Liver (tissue), 10 donors: ENCODE measurements at places on chromosomes 12 and 14. TPM values are rescaled to one million over a fixed set of nuclear protein-coding genes. Genes with fewer than 3 reads are reported as not detected.
A peak's percentile ranks its signal among the peaks of the same experiment; 100 is the strongest.

GRCh38 chr14:23217032-23218020 is 20.4 kb upstream of the RNF212B start:
- no peaks in the 10 kb centered on the region for H3K27me3 ChIP-seq
- DNase-seq = no peak
- no peak overlapping the region for H3K27ac ChIP-seq
- H3K4me1 ChIP-seq = no peaks in the 10 kb centered on the region
- no peak overlapping the region for H3K4me3 ChIP-seq

DNA sequence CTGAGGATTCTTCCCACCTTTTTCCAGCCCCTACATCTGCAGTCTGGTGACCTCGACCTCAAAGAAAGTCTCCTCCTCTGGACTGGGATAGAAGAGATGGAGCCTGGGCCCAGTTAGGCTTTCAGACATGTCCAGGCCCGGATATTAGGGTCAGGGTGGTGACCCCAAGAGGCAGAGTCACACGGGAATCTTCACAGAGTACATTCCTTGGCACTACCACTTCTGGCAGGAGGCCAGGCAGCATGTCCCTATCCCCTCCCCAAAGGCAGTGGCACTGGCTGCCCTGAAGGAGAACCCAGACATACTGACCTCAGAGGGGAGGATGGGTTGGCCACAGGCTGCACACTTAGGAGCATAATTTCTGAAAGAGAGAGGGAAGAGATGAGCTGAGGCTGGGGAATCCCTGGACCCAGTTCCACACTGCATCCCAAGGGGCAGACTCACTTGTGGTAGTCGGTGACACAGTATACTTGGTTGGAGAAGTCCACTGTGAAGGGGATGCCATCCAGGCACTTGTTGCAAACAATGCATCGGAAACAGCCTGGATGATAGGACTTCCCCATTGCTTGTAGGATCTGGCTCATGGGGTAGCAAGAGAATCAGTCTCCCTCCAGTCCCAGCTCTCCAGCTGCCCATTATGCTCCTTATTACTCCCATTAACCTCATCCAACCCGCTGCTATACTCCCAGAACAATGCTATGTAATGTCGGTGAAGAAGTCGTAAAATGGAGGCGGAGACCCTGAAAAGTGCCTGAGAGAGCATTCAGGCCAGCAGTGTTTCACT is 7.6 kb downstream of the AJUBA start:
- H3K4me3 ChIP-seq = no peak overlapping the region
- no peak overlapping the region for H3K27ac ChIP-seq
- H3K36me3 ChIP-seq = no peaks in the 10 kb centered on the region
- DNase-seq = no peak
- H3K4me1 ChIP-seq = peaks cover 60% of the 10 kb centered on the region

- DNase-seq = no peak
- H3K27ac ChIP-seq = no peak overlapping the region
- H3K4me3 ChIP-seq = no peak overlapping the region
- no peaks in the 10 kb centered on the region for H3K36me3 ChIP-seq
- H3K27me3 ChIP-seq = no peaks in the 10 kb centered on the region
Observed at GRCh38 chr12:28963554-28963953, 185.5 kb upstream of the FAR2 start.

DNA sequence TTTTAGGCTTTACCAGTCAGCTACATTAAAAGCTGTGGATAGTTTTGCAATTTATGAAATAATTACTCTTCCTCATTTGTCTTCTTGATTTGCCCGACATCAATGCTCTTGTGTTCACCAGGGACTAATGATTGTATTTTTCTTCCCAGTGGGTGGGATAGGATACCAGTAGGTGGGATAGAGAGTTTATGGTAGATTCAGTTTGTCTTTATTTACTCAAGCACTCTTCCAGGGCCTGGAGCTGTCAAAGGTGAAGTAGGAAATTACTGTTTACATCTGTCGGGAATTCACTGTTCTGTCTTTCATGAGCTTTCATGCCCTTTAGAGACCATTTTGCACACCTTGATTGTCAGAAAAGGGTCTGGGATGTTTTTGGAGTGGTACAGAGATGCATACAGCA is 36.6 kb downstream of the ETV6 start:
- H3K27ac ChIP-seq = no peak overlapping the region
- no peak for DNase-seq
- H3K27me3 ChIP-seq = no peaks in the 10 kb centered on the region
- peaks cover 2% of the 10 kb centered on the region for H3K4me1 ChIP-seq

DNA sequence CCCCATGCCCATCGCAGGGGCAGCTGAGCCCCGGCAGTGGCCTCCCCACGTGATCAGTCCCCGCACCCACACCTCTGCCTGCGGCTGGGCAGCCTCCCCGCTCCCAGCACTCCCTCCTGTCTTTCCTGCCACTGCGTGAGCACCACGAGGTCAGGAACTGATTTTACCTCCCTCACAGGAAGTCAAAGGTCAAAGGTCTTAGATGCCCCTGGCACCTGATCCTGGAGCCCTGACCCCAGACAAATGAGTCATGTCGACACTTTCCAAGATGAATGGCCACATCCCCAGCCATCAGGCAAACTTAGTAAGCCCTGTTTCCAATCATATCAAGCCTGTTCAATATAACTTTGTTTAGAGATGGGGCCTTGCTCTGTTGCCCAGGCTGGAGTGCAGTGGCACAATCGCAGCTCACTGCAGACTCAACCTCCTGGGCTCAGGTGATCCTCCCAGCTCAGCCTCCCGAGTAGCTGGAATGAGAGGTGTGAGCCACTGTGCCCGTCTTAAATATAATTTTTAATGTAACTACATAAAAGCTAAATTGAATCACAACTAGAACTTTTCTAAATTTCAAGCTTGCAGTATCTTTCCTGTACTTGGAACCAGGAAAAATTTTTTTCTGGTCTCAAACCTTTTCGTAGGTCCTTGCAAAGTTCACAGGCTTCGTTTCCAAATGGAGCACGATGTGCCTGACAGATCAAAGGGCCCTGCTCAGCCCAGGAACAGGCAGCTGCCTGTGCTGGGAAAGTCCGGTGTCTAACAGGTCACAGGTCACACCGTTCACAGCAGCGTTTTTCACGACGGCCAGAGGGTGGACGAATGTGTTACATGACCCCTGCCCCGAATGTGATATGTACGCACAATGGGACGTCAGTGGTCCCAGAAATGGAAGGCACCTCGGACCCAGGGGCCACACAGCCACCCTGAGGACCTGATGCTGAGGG is 1.9 kb downstream of the LRCOL1 start:
- no peak overlapping the region for H3K4me3 ChIP-seq
- peak overlapping the region; percentile 96 for H3K27ac ChIP-seq
- DNase-seq = no peak
- peaks cover 10% of the 10 kb centered on the region for H3K4me1 ChIP-seq
- no peaks in the 10 kb centered on the region for H3K36me3 ChIP-seq

GRCh38 chr12:80966001-80966400 is 28.3 kb upstream of the LIN7A start:
- H3K4me3 ChIP-seq = no peak overlapping the region
- no peaks in the 10 kb centered on the region for H3K36me3 ChIP-seq
- no peaks in the 10 kb centered on the region for H3K4me1 ChIP-seq
- H3K27ac ChIP-seq = no peak overlapping the region

- H3K27me3 ChIP-seq = peaks cover 8% of the 10 kb centered on the region
- H3K4me1 ChIP-seq = no peaks in the 10 kb centered on the region
- H3K4me3 ChIP-seq = no peak overlapping the region
- H3K36me3 ChIP-seq = no peaks in the 10 kb centered on the region
- no peak for DNase-seq
- no peak overlapping the region for H3K27ac ChIP-seq
Observed at GRCh38 chr14:79016828-79017505, 846.8 kb downstream of the NRXN3 start.

- no peak for DNase-seq
- H3K4me1 ChIP-seq = peaks cover 5% of the 10 kb centered on the region
- H3K27me3 ChIP-seq = no peaks in the 10 kb centered on the region
- H3K4me3 ChIP-seq = peak overlapping the region; percentile 59
Observed at GRCh38 chr14:91946622-91947474, 646 bp downstream of the FBLN5 start.

Gene LMNTD1
- total RNA-seq = not detected

Gene GPRC5D
- total RNA-seq = 0.17 TPM

Gene STXBP6
- 1.4 TPM for total RNA-seq
